Stimulated activated CD8-positive, alpha-beta memory T cell treated with anti-CD3 and anti-CD28 coated beads, Interleukin-4, amount 100 ng/mL, for 1 hour (primary cell): ENCODE measurements at places on chromosomes 2 and 18.

GRCh38 chr2:170235860-170236679 is 58.1 kb downstream of the MYO3B start:
- no peak for DNase-seq

GRCh38 chr2:205860181-205860580 is 177.9 kb downstream of the NRP2 start:
- no peak for DNase-seq

- DNase-seq, result no peak
Measured at GRCh38 chr2:36680012-36680411, 16.5 kb upstream of the VIT start.

DNA sequence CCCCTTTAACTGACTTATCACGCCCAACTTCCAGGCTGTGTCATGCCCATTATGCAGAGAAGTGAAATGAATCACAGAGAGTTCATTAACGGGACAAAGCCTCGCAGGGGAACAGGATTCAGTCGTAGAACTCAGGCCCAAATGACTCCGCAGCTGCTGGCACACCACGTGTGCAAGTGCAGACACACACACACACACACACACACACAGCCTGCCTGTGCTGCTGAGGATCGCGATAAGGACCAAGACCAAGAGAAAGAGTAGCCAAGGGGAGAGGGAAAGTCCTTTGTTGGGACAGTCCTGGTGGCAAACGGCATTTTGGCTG is 90.0 kb upstream of the TAF1B start:
- DNase-seq, result no peak

DNA sequence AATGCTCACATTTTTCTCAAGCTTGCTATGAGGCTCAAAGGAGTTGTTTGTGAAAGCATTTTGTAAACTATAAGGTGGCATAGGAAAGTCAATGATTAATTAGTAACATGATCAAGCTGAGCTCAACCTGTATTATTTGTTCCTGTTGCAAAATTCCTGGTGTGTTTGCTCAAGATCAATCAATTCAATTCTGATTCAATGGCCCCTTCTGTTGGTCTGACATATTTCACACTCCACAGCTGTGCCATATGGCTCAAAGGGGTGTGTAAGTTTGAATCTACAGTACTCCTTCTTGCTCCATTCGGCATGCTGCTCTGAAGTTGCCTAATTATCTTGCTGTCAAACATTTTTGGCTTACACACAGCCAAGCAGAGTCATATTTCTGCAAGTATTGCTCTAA is 341.6 kb upstream of the LRP1B start:
- no peak for DNase-seq

DNA sequence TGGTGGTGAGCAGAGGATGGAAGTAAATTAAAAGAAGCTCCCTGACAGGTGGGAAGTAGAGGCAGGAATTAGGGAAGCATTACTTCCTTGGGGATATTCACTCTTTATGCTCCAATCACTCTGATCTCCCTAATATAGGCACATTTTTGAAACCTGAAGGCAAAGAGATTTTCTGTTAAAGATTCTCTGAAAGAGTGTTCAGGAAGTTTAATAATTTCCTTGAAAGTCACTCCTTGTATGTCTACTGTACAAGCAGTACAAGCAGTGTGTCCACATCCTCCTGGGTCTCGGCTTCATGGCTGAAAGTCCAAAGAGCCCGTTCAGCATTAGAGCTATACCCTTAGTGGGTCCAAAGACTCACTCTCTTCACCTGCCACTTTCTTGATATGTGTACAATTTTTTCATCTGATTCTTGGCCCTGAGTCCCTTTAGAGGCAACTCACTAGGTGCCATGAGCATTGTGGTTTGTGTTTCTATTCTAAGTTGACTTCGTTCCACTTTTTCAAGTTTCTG is 60.2 kb downstream of the AAK1 start:
- DNase-seq, result no peak

- DNase-seq, result no peak
Measured at GRCh38 chr18:59940068-59940467, 40.3 kb downstream of the PMAIP1 start.

- DNase-seq, result no peak
Measured at GRCh38 chr2:216553482-216554240, 55.0 kb downstream of the RPL37A start.

DNA sequence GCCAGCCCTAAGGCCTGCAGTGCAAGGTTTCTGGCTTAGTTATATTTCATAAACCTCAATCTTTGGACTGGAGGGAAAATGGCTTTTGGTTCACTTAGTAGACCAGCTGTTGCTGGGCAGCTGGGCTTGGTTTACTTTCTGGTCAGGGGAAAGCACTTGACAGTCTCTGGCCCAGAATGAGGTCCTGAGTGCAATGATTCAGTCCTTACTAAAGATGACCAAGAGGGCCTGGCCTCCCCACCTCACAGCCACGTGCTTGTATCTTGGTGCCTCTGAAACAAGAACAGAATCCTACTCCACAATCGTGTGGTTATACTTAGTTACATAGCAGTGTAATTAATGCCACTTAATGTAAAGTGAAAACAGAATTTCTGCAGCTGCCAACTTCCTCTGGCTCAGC is 325.5 kb upstream of the MEIS1 start:
- DNase-seq, result no peak

DNA sequence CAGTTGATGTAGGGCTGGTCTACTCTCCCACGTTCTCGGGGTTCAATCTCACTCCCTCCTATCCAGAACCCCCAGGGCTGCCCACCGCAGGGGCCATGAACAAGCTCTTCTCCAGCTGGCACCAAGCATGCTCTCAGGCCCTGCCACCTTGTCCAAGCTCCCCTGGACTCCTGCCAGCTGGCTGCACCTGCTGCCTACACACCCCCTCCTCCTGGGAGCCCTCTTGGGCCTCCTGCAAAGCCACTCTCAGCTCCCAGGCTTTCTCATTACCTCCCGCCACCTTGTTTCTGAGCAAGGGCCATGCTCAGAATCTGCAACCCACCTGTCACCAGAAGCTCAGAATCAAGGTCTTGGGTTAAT is 56.0 kb downstream of the HDAC4 start:
- no peak for DNase-seq

GRCh38 chr2:219421323-219421722 is 3.1 kb downstream of the DES start:
- DNase-seq, result no peak

GRCh38 chr2:105857076-105857740 is 112.5 kb downstream of the NCK2 start:
- DNase-seq, result no peak

- no peak for DNase-seq
Measured at GRCh38 chr18:78046631-78047030, 797.0 kb downstream of the GALR1 start.

GRCh38 chr2:68231061-68231372 is 21.3 kb downstream of the PPP3R1 start:
- no peak for DNase-seq

DNA sequence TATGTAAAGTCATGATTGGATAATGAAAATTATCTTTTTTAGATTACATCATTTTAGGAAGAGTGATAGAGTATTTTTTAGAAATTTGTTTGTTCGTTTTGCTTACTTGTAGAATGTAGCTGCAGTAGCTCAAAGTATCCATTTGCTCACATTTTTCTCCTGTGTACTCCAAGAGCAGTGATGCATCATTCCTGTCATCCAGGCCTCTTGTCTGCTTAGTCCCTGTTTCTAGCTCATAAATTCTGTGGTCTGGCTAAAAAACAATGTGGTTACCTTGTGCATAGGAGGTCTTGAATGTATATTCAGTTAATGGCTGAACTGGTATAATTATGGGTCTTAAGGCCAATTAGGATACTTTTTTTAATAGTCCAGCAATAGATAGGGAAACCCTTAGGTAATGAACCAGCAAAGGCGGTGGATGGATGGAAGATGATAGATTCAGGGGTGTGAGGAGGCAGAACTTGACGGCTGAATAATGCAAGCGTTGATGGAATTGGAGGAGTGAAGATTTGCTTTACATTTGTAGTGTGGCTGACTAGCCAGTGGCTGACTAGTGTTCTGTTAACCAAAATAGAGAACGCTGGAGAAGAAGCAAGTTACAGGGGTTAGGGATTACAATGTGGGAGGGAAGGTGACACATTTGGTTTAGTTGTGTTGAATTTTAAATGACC is 145.0 kb downstream of the ZNF407 start:
- no peak for DNase-seq

DNA sequence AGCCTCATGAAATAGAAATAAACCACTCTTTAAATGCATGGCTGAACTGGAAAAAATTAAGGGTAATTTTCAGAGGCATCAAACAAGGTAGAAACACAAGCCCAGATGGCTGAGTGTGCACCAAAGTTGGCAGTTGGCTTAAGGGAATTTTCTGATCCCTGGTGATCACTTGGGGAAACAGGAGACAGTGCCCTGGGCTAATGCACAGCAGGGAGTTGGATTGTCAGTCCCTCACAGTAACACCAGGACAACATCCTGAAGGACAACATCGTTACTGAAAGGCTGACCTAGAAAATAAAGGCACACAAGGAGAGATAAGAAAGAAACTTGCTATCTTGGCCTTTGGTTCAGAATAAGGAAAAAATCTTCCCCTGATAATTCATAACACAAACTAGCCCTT is 417.0 kb downstream of the SLC4A3 start:
- no peak for DNase-seq

DNA sequence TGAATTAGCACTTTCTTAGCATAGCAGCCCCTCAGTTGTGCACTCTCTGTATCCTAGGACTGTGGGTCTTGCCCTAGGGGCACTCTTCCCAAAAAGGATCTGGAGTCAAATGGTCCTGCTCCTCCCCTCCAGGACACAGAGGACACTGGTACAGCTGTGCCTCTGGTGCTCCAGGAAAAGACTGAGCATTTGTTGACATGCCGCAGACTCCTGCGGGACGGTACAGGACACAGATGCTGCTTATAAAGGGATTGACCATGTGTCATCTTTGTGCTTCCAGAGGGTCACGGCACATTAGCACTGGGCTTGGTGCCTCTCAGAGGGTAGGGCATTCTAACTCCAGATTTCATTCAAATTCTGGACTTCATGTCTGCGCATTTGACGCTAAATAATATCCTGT is 110.5 kb downstream of the KLF7 start:
- DNase-seq, result no peak

GRCh38 chr18:48297139-48297538 is 112.0 kb downstream of the ZBTB7C start:
- DNase-seq, result no peak

- DNase-seq, result no peak
Measured at GRCh38 chr2:237967463-237967951, 693 bp downstream of the UBE2F start.

- no peak for DNase-seq
Measured at GRCh38 chr2:79139423-79139822, 19.1 kb downstream of the REG1A start.

DNA sequence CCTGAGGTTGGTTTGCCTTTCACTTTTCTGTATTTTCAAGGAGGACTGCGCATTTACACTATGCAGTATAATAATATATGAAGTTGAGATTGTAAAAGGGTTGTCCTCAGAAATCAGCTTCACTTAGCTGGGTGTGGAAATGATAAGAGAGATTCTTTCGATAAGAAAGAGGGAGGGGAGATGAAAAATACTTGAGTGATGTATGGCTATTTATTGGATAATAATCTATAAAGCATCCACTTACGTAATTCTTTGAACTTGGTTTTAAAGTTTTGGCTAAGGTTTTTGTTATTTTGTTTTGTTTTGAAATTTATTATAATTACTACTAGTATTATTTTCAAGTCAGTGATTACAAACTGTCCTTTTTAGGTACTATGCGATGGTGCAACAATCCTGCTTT is 40.6 kb downstream of the EFEMP1 start:
- DNase-seq, result no peak

GRCh38 chr18:6406910-6407470 is 7.7 kb downstream of the L3MBTL4 start:
- DNase-seq, result no peak

- DNase-seq, result no peak
Measured at GRCh38 chr18:29156531-29156930, 979.6 kb upstream of the CDH2 start.

GRCh38 chr18:69978732-69979715 is 31.4 kb upstream of the CD226 start:
- DNase-seq, result no peak

GRCh38 chr2:145546091-145546490 is 1026.2 kb upstream of the ZEB2 start:
- no peak for DNase-seq

DNA sequence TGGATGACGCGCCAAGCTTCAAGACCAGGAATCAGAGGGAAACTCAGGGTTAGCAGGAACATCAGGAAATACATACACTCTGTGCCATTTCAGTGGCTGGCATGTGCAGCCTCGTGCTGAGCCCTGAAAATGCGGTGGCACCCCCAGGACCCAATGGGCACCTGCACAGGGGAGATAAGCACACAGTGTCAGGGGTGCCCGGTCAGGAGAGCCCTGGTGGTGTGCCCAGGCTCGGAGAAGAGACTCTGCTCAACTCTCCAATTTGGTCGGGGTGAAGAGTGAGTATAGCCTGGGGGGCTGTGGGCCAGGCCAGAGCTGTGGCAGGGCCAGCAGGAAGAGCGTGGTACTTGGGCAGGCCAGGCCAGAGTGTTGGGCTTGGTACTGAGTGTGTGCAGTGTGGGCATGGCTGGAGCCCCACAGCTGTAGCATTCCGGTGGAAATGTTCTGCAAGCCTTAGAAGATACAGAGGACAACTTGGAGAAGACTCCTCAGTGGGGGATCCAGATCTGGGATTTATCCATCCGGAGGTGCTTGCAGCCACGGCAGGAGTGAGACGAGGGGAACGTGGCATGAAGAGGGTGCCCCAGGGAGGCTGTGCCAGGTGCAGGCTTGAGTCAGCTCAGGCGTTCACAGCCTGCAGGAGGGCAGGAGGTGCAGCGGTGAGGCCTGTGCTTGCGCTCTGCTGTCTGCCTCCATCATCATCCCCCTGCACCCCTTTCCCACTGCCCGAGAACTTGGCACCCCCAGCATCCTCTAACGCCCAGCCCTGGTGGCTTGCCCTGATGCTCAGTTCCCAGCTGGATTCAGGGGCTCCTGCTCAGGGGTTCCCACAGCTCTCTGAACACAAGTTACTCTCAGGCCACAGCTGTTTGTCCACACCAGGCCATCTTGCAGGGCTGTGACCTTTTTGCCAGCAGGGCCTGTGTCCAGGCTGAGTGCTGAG is 451.7 kb upstream of the HS6ST1 start:
- DNase-seq, result no peak
